CD4-positive, alpha-beta T cell treated with Interleukin-17A for 1 hour (primary cell): ENCODE measurements at places on chromosomes 5 and 9.

GRCh38 chr5:94361832-94362796 lies 256.3 kb downstream of the KIAA0825 start:
- DNase-seq = no peak

- no peak for DNase-seq
Observed at GRCh38 chr9:97363661-97364299, 48.1 kb upstream of the TDRD7 start.

- DNase-seq = no peak
Observed at GRCh38 chr5:90366948-90367347, 42.6 kb downstream of the CETN3 start.

GRCh38 chr9:134962065-134962972 lies 44.6 kb upstream of the FCN1 start:
- DNase-seq = no peak

DNA sequence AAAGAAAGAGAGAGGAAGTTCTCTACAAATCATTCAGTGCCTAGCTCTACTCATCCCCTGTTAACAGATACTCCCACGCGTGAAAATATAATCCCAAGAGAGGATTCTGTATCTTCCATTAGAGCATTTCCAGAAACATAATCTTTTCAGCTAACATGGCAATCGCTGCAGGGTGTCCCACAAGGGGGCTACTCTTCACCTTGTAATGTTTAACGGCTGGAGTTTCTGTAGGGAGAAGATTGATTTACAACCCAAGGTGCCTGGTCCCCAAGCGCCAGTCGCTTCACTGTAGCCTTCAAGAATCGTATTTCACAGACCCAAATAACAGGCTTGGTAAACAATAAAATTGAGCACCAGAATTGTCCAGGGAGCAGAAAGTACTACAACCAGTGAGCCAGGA lies 318.7 kb downstream of the TLE1 start:
- DNase-seq = no peak

- DNase-seq = no peak
Observed at GRCh38 chr9:134676886-134677285, 35.3 kb downstream of the COL5A1 start.
